ENCODE measurements at places on chromosomes 7 and 10.

GRCh38 chr10:389836-390448, 254.7 kb downstream of the ZMYND11 start:
- DNase-seq: no peak

DNA sequence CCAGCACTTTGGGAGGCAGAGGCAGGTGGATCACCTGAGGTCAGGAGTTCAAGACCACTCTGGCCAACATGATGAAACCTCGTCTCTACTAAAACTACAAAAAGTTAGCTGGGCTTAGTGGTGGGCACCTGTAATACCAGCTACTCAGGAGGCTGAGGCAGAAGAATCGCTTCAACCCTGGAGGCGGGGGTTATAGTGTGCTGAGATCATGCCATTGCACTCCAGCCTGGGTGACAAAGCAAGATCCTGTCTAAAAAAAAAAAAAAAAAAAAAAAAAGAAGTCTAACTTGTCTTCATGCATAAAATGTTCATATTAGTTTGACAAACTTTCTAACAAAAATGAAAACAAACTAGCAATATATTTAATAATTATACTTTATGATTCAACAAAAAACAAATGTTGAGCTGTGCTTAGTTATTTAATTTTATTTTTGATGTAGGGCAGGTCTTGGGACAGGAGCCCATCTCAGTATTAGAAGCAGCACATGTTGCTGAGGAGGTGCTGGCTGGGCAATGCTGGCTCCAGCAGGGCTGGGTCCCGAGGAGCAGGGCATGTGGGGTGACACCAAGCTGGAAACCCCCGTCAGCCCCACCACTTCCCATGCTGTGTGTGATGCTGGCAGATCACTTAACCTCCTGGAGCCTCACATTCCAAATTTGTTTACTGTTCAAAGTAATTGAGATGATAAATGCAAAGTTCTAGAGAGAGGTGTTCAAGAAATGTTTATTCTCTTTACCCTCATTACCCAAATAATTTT, 335.3 kb upstream of the KLF6 start:
- DNase-seq: no peak

DNA sequence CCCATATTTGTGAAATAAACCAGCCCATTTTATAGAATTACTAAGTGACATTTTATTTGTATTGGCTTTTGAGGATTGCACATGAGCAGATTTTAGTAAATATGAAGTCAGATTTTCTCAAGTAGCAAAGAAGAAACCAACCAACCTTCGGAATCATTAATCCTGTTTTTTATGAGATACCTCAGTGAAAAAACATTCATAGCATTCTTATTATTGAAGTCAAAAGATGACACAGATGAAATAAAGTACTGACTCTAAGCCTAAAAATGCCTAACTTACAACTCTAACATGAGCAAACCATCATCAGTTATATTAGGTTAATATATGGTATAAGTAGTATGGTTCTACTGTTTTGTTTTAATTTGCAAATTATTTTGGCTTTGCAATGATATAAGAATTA, 59.9 kb upstream of the AGBL3 start:
- no peak for DNase-seq

DNA sequence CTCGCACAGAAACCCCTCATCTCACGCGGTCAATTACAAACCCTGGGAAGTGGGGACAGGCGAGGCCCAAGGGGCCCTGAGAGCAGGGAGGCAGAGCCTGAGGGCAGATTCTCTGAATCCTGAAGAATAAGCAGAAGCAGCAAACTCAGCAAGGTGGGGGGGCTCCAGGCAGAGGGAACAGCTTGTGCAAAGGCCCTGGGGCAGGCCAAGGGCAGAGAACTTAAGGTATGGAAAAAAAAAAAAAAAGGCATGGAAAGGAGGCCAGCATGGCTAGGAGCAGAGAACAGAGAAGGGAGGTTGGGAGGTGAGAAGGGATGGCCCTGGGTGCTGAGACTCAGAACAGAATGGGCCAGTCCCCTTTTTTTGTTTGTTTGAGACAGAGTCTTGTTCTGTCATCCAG, 32.8 kb upstream of the TNRC18 start:
- no peak for DNase-seq
